ENCODE measurements at places on chromosomes 3 and 15.

DNA sequence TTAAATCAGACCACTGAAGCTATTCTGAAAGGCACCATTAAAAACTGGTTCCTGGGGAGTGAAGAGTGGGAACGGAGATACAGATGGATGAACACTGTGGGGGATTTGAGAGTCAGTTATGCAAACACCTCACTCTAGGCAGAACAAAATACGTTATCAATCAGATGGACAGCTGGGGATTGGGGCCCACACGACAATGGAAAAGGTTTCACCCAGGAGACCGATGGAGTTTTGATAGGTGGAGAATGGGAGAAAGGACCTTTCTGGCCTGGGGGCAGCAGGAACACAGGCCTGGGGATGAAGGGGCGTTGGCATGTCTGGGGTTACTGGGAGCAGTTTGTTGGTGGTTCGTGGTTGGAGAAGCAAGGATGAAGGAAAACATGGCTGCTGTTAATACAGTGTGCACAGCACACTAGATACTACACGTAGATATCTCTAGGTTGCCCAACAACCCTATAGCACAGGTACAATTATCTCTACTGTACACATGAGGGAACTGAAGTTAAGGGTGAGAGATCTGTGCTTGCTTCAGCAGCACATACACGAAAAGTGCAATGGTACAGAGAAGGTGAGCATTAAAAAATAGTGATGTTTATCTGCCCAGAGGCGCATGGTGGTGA, 16.5 kb downstream of the ST6GAL1 start:
- DNase-seq, result no peak

GRCh38 chr3:12442654-12443501, 41.4 kb upstream of the TSEN2 start:
- no peak for DNase-seq

GRCh38 chr3:51393564-51393963, 2.5 kb downstream of the RBM15B start:
- DNase-seq, result no peak

- DNase-seq, result no peak
Observed at GRCh38 chr3:24521420-24522145, 26.9 kb upstream of the THRB start.

- DNase-seq, result no peak
Observed at GRCh38 chr3:157786211-157786610, 283.0 kb upstream of the VEPH1 start.

- no peak for DNase-seq
Observed at GRCh38 chr3:54131026-54131605, 8.8 kb downstream of the CACNA2D3 start.

DNA sequence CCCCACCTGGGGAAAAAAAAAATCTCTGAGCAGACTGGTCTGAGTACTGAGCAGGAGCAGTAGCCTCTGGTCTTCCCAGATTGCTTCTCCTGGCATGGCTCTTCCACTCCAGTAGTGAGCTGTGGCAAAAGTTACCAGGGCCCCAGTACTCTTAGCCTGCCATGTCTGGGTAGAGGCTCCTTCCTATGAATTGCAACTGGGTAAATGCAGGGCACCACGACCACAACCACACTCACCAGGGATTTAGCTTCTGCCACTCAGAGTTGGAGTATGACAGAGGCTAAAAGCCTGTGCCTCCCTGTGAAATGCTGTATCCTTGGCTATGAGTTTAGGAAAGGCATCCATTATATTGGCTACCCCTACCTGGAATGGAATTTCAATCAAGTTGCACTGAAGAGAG, 67.9 kb upstream of the CCDC54 start:
- DNase-seq, result no peak

DNA sequence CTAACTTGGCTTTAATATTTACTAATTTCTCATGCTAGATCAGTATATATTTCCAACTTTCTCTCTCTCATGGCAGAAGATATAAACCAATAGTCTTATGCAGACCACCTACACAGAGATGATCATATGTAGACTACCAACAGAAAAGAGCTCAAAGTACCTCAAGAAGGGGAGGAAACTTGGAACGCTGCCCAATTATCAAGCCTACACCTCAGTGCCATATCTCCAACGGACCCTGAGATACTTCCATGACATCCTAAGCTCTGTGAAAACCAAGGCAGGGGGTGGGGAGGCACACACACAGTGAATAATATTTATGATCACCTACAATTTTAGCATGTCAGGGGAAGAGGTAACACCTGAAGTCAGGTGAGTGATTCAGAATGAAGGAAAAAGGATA, 100.6 kb downstream of the STAG1 start:
- no peak for DNase-seq

- DNase-seq, result no peak
Observed at GRCh38 chr3:66449411-66449974, 51.3 kb downstream of the LRIG1 start.

- DNase-seq, result no peak
Observed at GRCh38 chr15:79433276-79433990, 1.3 kb downstream of the MINAR1 start.

- DNase-seq, result no peak
Observed at GRCh38 chr15:58686286-58686685, 63.2 kb downstream of the ADAM10 start.

GRCh38 chr3:52237657-52238172, 1.2 kb downstream of the TWF2 start:
- DNase-seq, result no peak

DNA sequence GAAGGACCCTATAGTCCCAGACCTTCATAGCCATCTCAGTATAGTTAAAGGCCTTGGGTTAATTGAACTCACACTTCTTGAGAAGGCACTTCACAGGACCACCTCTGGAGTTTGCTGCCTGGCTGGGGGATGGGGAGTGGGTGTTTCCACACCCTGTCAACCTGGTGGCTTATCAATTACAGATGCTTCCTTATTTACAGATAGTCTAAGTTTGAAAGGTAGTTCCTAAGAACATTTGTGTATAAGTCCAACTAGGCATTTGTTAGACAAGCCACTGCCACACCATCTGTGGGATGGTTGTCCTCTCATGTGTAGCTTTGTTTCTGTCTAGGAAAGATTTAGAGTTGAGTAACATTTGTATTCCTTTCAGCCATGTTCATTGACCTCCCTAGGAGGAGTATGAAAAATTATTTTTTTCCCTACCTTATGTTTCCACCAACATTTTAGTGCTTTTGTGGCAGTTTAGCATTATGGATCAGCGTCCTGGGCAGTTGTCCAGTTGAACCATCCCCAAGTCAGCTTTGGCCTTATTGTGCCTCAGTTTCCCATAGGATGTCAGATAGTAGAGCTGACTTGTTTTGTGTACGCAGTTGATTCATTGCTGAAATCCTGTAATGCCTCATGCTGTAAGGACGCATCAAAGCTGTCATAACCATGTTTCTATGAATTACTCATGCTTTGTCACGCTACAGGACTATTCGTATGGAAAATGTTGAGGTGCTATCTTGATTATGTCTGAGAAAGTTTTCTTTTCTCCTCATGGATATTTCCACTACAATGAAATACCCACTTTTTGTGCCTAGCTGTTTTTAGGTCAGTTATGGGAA, 21.2 kb upstream of the SIAH2 start:
- DNase-seq, result no peak

DNA sequence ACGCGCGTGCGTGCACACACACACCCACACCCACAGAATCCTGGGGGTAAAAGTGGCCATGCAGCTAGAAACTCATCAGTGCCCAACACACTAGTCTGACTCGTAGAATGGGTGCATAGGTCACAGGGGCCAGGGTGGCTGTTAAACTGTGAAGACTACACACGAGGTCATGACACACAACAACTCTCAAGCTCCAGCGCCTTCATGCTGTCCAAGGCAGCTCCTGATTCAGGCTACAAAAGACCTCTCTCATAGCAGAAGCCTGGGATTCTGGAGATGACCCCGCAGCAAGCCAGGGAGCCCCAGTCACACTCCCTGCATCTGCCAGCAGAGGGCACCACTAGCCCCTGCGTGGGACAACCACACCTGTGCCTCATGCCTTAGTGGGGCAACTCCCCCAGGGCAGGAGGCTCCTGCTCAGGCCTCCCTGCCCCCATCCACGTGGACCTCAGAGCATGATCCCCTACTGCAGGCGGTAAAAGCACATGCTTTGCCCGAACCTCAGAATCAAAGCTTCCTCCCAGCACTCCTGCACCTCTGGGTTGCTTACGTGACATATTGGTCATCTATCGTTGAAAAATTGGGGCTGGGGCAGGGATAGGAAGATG, 93.1 kb downstream of the LRIG1 start:
- peak; percentile 50 for DNase-seq

DNA sequence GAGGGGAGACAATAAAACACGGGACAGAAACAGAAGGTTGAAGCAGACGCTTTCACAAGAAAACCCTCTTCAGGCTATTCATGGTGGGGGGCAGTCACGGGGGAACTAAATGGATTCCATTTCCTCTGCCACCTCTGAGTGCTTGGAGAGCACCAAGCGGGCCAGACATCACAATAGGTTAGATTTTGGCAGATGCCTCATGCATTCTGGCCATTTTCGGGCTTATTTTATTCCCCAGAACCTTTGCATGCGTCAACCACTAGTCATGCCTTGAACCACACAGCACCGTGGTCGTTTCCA, 82.2 kb downstream of the RORA start:
- no peak for DNase-seq

- no peak for DNase-seq
Observed at GRCh38 chr3:190629088-190629487, 115.2 kb downstream of the IL1RAP start.

DNA sequence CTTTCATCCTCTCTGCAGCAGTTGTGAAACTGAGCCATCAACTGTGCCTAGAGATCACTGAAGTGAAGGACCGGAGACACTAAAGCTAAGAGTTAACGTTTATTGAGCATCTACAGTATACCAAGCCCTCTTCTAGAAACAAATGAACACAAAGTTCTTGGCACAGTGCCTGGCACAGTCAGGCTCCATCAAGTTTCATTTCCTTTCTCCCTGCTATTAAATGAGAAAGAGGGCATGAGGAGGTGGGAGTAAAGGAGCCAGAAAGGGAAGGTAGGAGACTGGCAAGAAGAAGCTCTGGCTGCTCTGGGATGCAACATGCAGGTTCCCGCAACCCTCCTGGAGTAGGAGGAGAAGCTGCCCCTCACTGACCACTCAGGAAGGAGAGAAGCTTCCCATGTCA, 30.6 kb downstream of the CYP19A1 start:
- no peak for DNase-seq

- DNase-seq, result no peak
Observed at GRCh38 chr3:71890356-71890931, 105.5 kb upstream of the PROK2 start.

GRCh38 chr3:100108464-100109079, 5.7 kb downstream of the FILIP1L start:
- DNase-seq, result no peak

DNA sequence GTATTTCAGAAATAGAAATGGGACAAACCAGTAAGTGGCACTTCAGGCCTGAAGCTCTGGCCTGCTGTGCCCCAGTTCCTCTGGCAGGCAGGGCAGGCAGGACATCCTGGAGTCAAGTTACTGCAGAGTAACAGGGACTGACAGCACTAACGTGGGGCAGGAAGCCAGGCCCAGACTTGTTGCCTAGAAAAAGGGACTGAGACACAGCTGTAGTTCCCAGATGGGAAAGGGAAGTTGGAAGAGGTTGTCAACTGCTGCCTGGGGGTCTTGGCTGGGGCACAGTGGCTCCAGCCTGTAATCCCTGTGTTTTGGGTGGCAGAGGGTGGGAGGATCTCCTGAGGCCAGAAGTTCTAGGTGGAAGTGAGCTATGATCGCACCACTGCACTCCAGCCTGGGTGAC, 171.9 kb downstream of the FMN1 start:
- no peak for DNase-seq

GRCh38 chr3:140715035-140715434, 37.2 kb downstream of the TRIM42 start:
- no peak for DNase-seq

GRCh38 chr3:120280026-120280425, 5.0 kb downstream of the GPR156 start:
- no peak for DNase-seq

DNA sequence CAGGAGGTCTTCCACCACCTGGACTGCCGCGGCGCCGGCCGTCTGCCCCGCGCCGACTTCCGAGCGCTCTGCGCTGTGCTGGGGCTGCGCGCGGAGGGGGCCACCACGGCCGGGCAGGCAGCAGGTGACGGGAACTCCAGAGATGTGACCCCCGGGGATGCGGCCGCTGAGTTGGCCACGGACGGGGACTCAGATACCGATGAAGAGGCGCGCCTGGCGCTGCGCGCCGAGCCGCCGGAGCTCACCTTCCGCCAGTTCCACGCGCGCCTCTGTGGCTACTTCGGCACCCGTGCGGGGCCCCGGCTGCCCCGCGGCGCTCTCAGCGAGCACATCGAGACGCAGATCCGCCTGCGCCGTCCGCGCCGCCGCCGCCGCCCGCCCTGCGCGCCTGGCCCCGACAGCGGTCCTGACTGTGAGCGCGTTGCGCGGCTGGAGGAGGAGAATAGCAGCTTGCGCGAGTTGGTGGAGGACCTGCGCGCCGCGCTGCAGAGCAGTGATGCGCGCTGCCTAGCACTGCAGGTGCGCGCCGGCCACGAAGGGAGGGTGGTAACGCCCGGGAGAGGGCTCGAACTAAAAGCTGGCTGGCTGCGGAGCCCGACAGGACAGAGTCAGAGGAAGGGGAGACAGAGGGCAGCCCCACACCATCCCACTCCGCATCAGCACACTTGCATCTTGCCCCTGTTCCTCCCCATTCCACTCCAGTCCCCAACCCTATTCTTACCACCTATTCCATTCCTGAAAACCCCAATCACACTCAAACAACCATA, 885 bp downstream of the EFCC1 start:
- DNase-seq, result no peak

DNA sequence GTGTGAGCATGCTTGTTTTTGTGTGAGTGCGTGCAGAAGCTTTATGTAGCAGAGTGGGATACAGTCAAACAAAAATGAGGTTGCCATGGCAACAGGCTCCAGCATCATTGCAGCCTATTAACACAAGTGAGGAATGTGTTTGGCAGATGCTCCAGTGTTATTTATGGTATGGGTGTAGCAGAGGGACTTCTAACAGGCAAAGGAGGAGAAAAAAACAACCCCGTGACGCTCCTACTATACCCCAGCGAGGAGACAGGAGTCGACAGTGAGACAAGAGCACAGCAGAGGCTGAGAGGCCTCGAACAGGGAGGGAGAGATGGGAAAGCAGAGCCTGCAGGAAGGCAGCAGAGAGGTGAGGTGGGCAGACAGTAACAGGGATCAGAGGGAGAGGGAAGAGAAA, 4.9 kb downstream of the ADCY5 start:
- DNase-seq, result no peak

GRCh38 chr3:37619568-37619967, 242.1 kb upstream of the CTDSPL start:
- no peak for DNase-seq

GRCh38 chr3:171585039-171585438, 124.8 kb upstream of the TNIK start:
- DNase-seq, result no peak

DNA sequence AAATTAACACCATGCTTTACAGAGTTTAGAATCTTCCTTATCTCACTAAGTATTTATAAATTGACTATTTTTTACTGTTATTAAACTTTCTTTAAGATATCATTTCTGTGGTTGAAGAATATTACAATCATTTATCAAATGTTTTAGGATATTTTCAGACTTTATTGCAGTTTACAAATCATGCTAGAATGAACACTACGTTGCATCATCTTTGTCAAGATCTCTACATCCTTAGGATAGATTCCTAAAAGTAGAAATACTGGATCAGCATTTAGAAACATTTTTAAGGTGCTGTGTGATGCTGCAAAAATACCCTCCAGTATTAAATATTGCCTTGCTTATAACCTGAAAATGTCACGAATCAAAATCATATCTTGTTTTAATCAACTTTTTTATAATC, 2.5 kb upstream of the PLD1 start:
- DNase-seq, result no peak

- DNase-seq, result no peak
Observed at GRCh38 chr3:23761440-23761896, 44.3 kb upstream of the UBE2E1 start.

- no peak for DNase-seq
Observed at GRCh38 chr3:55676643-55677042, 189.5 kb upstream of the WNT5A start.

Measured in activated T-helper 1 cell treated with Interleukin-2 at 50 U/mL for 16 hours (primary cell).